Inflammatory macrophage (primary cell): ENCODE measurements at places on chromosomes 6 and 20.

DNA sequence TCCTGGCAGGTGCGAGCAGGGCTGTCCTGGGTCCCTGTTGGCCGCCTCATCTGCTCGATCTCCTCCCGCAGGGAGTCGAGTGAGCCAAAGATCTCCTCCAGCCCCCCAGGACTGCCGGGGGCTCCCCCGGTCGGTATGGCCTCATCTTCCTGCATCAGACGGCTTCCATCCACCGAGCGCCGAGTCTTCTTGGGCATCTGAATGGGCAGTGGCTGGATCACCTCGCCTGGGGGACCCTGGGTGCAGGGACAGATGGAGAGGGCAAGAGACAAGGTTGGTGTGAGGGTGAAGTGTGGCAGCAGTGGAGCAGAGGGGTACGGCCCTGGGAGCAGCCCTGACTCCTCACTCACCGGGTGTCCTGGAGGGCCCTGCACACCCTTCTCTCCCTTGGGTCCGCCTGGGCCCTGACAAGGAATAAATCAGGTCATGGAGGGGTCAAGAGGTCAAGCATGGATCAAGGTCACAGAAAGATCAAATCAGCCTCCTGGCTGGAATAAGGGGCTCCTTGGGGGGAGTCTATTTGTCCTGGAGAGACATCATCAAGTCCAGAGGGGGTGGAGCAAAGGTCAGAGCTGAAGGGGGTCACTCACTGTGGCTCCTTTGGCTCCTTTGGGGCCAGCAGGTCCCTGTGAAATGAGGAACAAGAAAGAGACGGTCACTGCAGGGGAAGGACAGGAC lies 26.5 kb downstream of the COL11A2 start:
- DNase-seq = no peak

DNA sequence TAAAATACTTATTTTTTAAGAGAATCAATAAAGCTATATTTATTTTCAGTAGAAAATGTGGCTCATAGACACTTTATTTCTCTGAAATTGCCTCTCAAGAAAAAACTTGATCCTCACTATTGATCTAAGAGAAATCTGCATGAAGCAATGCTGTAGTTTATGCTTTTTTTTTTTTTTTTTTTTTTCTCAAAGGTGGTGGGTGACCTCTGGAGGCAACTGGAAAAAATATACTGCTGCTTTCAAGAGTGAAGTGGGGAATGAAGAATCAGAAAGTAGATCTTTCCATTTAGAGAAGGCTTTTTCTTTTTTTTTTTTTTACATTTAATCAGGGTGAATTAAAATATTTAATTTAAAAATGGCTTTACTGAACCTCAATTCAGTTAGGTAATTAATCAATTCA lies 169.3 kb downstream of the SLC16A10 start:
- DNase-seq = no peak

- DNase-seq = no peak
Measured at GRCh38 chr6:15158821-15159619, 86.8 kb upstream of the JARID2 start.

DNA sequence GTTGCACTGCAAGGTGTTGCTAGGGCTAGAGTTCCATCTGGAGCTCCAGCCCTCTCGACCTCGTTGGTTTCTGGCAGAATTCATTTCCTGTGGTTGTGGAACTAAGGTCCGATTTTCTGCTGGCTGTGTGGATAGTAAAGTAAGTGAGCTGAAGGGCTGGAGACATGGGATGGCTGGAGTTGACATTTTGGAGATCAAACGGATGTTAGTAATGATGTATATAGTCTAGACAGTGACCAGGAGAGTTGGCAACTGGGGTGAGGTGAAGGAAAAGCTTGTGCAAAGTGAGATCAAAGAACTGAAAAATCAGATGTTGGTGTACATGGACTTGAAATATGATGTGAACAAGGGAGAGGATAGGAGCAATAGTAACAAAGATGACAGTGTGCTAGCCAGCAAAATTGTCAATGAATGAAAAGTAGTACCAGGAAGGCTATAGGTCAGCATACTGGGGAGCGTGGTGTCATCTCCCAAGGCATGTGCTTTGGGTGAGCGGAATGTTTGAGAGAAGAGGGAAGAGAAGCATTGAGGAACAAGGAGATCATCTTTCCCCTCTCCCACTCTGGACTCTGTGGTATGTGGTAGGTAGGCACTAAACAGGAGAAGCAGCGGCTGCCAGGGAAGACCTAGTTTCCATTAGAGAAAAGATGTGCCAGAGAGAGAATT lies 7.8 kb downstream of the QRSL1 start:
- DNase-seq = peak; percentile 44

GRCh38 chr6:135008941-135009290 lies 45.7 kb downstream of the HBS1L start:
- no peak for DNase-seq

GRCh38 chr6:129485746-129486145 lies 224.2 kb downstream of the ARHGAP18 start:
- no peak for DNase-seq

GRCh38 chr6:63716169-63716568 lies 80.6 kb downstream of the PHF3 start:
- no peak for DNase-seq

- DNase-seq = no peak
Measured at GRCh38 chr20:20783450-20783849, 71.0 kb upstream of the RALGAPA2 start.

DNA sequence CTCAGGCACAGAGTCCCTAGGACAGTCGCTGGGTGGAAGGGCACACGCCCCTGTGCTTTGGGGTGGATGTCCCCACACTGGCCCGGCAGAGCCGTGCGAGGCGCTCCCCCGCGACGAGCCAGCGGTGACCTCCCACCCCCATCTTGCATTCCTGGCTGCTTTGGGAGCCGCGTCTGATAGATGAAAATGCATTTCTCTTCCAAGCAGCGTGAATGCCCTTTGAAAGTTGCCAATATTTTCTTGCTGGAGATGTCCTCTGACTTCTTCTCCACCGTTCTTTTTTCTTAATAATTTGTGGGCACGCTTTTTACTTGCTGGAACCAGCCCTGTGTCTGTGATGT lies 29.9 kb downstream of the COL20A1 start:
- no peak for DNase-seq

DNA sequence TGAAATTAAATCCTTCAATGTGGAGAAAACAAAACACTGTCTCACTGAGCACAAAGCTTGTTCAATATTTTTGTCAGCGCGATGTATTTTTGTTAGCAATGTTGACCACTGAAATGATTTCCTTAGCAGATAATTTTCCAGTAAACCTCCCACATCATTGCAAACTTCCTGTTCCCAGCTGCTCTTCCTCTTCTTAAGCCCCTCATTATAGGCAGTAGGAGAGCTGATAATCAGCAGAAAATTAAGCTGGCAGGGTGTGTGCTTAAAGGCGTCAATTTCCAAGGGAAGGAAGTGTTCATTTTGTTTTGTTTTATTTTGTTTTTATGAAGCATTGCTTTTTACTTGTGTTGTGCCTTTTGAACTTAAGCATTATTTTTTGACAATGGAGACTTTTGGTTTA lies 29.1 kb upstream of the TMEM14A start:
- DNase-seq = peak; percentile 77

DNA sequence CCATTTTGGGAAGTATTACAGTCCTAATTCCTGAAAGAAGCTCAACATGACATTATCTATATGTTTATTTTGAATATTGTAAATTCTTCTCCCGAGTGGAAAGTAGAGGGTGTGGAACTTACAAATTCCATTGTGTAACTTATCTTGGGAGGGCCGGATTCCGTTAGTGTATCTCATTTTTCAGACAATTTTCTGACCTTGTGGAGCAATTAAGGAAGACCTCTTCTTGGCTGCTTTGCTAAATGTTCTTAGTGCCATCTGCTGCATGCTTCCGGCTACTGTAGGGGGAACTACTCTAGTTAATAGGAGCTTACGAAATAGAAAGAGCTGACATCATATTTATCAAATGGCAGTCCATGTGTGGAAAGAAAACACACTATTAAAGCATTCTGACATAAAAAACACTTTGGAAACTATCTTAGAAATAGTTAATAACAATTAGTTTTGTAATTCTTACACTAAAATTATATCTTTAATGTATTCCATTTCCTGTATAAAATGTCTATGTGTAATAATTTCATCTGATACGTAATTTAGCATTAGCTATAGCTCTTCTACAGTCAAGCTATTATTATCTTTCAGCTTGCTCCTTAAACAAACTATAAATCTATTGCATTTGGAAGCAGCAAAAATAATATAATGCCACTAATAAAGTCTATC lies 41.5 kb upstream of the KCNQ5 start:
- peak; percentile 77 for DNase-seq

DNA sequence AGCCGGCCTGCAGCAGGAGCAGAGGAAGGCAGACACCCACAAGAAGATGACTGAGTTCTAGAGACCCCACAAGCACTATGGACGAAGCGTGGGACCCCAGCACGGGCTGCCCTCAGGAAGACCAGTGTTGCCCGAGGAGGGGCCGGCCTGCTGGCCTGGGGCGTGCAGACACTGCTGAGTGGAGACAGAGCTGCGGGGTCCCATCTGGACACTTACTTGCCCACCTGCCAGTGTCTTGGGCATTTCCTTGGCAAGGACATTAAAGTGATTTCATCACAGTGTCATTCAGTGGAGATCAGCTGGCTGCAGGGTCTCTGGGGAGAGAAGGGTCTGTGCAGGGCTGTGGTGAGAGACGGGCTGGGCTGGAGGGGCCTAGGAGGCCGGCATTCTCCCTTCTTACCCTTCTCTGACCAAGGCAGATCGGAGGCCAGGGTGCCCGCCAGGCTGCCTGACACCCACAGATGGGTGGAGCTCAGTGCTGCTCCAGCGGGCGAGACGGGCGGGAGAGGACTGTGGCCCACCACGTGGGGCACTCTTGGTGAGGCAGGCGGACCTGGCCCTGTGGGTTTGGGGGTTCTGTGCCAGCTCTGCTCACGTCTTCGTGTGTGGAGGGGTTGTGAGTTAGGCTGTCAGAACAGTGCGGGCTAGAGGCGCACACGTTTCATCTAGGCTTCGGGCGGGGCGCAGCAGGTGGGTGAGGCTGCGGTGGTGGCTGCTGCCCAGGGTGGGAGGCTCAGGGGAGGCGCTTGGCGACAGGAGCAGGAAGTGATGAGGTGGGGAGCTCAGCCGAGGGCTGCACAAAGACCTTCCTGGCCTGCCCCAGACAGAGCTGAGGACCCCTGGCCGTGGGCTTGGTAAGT lies at the start of gene LIME1:
LIME1 (plus strand) TSS at position 806 of the 860 bp plus-strand sequence. CDS start 886 bp downstream, outside the sequence.
- no peak for DNase-seq

DNA sequence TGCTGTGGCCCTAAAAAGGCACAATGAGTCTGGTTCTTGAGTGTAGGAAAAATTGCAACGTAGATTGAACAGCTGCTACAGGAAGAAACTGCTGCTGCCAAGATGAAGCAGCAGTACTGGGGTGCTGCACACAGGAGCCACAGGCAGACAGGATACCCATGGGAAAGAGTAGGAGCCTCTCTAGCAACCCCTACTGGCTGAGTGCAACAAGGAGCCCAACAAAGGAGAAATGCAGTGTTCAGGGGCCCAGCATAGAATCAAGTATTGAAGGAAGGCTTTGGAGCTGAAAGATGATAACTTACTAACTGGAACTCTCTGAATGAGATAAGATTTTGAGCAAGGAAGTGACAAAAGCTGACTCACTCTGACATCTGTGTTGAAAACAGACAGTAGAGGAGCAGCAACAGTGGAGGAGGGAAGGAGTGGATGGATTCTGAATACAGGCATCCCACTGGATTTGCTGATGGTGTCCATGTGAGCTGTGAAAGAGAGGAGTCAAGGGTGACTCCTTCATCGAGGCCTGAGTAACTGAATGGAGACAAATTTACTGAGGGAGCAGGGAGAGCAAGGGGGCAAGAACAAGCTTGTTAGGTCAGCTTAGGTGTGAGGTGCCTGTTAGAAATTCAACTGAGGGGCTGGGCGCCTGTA lies 534.7 kb upstream of the JARID2 start:
- DNase-seq = peak; percentile 81

- no peak for DNase-seq
Measured at GRCh38 chr6:22789315-22789714, 219.9 kb downstream of the HDGFL1 start.
